ENCODE measurements at places on chromosomes 11 and 22.

DNA sequence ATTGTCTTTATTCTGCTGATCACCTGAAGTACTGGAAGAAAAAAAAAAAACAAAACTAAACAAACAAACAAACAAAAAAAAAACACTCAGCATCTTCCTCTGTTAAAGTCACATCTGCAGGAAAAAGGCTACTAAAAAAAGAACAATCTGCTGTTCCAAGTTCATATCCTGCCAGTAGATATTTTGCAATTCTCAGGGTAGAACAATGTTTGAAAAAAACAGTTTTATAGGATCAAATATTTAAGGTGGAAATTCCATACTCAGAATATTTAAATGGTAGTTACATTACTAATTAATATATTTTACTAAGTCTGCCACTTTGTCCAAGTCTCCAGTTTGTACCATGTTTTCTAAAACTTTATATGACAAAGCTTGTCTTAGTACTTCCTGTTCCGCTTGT is 175.2 kb downstream of the SBF2 start:
- H3K4me3 ChIP-seq = no peak overlapping the region
- no peaks in the 10 kb centered on the region for H3K36me3 ChIP-seq

DNA sequence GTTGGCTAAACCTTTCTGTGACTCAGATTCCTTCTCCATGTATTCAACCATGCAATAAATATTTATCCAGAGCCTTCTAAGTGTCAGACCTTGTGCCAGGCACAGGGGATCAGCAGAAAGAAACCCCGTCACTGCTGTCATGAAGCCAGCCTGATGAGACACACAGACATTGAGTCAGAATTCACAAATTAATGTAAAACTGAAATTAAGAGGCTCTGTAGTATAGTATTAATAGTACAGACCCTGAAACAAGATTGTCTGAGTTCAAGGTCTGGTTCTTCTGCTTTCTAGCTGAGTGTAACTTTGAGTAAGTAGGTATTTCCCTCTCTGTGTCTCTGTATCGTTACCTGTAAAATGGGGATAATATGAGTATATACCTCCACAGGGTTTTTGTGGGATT is 46.9 kb downstream of the ME3 start:
- peaks cover 16% of the 10 kb centered on the region for H3K36me3 ChIP-seq
- no peak for DNase-seq
- H3K4me3 ChIP-seq = no peak overlapping the region
- no peaks in the 10 kb centered on the region for H3K4me1 ChIP-seq

- no peaks in the 10 kb centered on the region for H3K36me3 ChIP-seq
- H3K27me3 ChIP-seq = peaks cover 3% of the 10 kb centered on the region
- no peak for DNase-seq
- no peaks in the 10 kb centered on the region for H3K4me1 ChIP-seq
Observed at GRCh38 chr22:49354516-49355210, 473.0 kb downstream of the BRD1 start.

- H3K4me1 ChIP-seq = peaks cover 12% of the 10 kb centered on the region
- H3K36me3 ChIP-seq = no peaks in the 10 kb centered on the region
- DNase-seq = no peak
- no peak overlapping the region for H3K27ac ChIP-seq
Observed at GRCh38 chr11:45337583-45338360, 51.6 kb upstream of the SYT13 start.

DNA sequence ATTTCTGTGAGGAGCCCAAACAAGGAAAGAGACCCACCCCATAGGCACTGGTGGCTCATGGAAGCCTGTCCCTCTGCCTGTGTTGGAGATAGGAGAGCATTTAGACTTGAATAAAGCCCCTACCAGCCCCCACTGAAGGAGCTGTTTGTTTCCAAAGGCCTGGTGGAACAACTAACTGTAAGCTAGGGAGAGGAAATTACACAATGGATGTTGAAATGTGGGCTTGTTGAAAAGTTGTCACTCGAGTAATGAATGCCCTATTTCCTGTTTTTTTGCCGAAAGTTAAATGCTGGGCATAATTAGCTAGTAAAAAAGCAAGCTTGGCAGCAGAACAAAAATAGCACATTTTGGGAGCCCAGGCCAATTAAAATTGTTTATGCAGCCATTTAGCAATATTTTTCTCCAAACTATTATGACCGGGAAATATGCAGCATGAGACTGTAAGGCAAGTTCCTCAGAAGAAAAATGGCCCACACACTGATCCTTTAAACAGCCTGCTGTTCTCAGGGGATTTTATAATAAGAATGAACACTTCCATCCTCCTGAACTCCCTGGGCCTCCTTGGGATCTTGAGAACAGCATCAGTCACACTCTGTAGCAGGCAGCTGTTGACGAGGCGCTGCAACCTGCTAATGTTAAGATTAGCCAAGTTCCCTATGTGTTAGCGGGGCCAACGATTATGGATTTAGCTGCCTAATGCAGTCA is 38.6 kb upstream of the LMO2 start:
- no peaks in the 10 kb centered on the region for H3K27me3 ChIP-seq
- no peaks in the 10 kb centered on the region for H3K36me3 ChIP-seq
- H3K27ac ChIP-seq = peak overlapping the region; percentile 95
- DNase-seq = peak; percentile 94

DNA sequence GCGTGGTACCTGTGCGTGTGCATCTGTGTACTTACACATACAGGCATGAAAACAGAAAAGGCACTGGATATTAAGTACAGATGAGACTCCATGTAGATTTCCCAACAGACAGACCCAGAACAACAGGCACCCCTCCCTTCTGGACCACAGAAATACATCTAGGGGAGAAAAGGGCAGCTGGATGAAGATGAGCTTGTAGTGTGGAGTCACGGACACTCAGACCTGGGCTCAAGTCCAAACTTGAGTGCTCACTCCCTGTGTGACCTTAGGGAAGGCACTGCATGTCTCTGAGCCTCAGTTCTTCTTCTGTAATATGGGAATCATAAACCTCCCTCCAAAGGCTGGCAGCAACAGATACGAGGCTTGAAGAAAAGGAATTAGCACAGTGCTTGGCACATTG is 108.9 kb downstream of the GALNT18 start:
- H3K36me3 ChIP-seq = no peaks in the 10 kb centered on the region
- H3K27me3 ChIP-seq = no peaks in the 10 kb centered on the region
- H3K27ac ChIP-seq = no peak overlapping the region
- no peak overlapping the region for H3K4me3 ChIP-seq

- no peaks in the 10 kb centered on the region for H3K36me3 ChIP-seq
- no peak overlapping the region for H3K27ac ChIP-seq
- no peak for DNase-seq
- H3K4me3 ChIP-seq = no peak overlapping the region
- H3K27me3 ChIP-seq = no peaks in the 10 kb centered on the region
- H3K4me1 ChIP-seq = no peaks in the 10 kb centered on the region
Observed at GRCh38 chr11:74673693-74674360, 57.4 kb downstream of the CHRDL2 start.

GRCh38 chr11:12695873-12696272 is 21.7 kb downstream of the TEAD1 start:
- peaks cover 40% of the 10 kb centered on the region for H3K27me3 ChIP-seq
- H3K27ac ChIP-seq = no peak overlapping the region
- no peak for DNase-seq
- H3K4me3 ChIP-seq = no peak overlapping the region
- peaks cover 4% of the 10 kb centered on the region for H3K4me1 ChIP-seq

DNA sequence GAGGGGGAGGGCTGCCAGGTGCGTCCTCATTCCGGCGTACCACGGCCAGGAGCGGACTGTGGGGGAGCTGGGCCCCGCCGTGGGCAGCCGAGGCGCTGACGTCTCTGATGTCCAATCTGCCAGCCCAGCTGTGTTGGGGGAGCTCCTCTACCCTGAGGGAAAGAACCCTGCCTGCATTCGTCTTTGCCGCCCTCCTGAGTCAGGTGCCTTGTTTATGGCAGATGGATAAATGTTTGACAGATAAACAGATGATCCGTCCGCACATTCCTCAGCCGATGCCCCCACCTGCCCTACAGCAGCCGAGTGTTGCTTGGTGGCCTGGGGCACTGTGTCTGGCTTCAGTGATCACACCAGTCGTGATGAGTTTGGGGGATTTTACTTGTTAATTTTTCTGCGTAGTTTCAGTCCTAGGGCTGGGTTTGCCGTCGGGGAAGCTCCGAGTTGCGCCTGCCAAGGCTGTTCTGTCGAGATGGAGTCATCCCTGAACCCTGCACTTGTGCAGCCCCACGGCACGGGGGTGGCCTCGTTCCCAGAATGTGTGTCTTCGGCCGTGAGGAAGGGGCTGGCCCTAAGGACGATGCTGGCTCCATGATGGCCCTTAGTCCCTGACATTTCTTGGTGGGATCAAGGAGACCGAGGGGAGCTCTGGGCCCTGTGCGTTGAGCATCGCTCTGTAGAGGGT is 1083.9 kb downstream of the BRD1 start:
- no peaks in the 10 kb centered on the region for H3K27me3 ChIP-seq
- H3K27ac ChIP-seq = no peak overlapping the region
- no peak overlapping the region for H3K4me3 ChIP-seq
- no peaks in the 10 kb centered on the region for H3K4me1 ChIP-seq
- no peaks in the 10 kb centered on the region for H3K36me3 ChIP-seq

DNA sequence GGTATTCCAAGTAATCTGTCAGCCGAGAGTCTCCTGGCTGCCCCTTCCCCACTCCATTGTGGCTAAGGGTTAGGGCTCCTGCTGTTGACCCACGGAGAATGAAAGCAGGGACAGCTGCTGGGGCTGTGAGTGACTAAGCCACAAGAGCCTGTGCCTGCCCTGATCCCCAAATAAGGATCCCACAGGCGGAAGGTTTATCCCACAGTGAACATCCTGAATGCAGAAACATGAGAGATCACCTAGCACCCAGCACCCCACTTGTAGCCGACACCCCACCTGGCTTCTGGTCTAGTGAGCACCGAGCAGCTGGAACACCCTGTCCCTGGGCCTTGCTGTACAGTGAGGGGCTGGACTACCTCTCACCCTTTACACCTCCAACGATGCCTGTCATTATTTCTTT is 117.7 kb upstream of the LMO1 start:
- no peaks in the 10 kb centered on the region for H3K36me3 ChIP-seq
- no peak for DNase-seq
- no peaks in the 10 kb centered on the region for H3K4me1 ChIP-seq
- no peaks in the 10 kb centered on the region for H3K27me3 ChIP-seq
- no peak overlapping the region for H3K27ac ChIP-seq

DNA sequence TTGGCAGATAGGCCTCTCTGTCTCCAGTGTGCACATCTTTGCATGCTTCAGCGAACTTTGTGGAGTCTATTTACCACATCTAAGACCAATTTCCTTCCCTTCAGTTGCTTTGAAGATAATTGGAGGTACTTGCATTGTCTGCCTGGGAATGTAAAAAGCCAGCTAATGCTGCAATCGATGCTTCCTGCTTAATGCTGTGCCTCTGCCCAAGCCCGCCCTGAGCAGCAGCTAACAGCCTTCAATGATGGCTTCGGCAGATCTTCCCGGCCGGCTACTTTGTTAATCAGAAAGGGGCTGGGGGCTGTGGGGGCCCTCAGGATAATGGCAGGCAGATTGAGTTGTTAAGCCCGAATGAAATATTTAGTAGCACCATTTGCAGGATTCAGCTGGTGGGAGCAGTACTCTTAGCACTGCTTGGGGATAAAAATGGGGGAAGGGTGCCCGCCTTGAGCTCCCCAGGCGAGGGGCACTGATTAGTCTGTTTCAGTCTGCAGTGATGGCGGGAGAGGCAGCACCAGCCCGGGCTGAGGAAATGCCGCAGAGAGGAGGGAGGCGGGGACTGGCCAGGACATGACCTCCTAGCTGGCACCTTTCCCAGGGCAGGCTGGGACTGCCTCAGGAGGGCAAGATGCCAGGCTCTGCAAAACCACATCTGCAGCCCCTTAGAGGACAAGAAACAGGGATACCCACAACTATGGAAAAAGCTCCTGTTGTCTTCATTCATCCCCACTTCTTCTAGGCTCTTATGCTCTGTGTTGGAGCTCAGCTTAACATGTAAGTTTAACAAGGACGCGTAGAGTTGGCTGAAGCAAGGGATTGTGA is 460.0 kb downstream of the BUD13 start:
- no peak overlapping the region for H3K27ac ChIP-seq
- H3K4me3 ChIP-seq = no peak overlapping the region
- peak; percentile 50 for DNase-seq
- H3K27me3 ChIP-seq = no peaks in the 10 kb centered on the region
- H3K4me1 ChIP-seq = no peaks in the 10 kb centered on the region
- H3K36me3 ChIP-seq = no peaks in the 10 kb centered on the region

DNA sequence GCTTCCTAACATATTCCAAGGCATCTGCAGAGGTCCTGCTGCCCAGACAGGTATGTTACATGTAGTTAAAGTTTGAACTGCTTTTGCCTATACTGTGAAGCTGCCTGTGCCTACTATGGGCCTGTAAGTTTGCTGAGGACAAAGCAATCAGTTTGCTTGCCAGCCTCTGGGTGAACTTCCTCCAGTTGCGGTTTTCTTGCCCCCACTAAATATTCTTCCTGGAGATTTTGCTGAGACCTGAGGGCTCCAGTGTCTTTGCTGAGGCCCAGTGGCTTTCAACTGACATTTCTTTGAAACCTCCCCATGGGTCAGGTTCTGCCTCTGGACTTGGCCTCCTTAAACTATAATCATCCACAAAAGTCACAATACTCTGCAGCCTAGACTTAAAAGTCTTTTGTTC is 29.6 kb upstream of the MMP20 start:
- H3K4me1 ChIP-seq = no peaks in the 10 kb centered on the region
- H3K27me3 ChIP-seq = peaks cover 2% of the 10 kb centered on the region
- H3K27ac ChIP-seq = no peak overlapping the region
- no peak for DNase-seq
- H3K4me3 ChIP-seq = no peak overlapping the region

GRCh38 chr11:123682696-123683410 is 28.4 kb upstream of the SCN3B start:
- no peaks in the 10 kb centered on the region for H3K4me1 ChIP-seq
- H3K36me3 ChIP-seq = no peaks in the 10 kb centered on the region
- DNase-seq = no peak
- no peak overlapping the region for H3K4me3 ChIP-seq
- H3K27me3 ChIP-seq = no peaks in the 10 kb centered on the region
- no peak overlapping the region for H3K27ac ChIP-seq

DNA sequence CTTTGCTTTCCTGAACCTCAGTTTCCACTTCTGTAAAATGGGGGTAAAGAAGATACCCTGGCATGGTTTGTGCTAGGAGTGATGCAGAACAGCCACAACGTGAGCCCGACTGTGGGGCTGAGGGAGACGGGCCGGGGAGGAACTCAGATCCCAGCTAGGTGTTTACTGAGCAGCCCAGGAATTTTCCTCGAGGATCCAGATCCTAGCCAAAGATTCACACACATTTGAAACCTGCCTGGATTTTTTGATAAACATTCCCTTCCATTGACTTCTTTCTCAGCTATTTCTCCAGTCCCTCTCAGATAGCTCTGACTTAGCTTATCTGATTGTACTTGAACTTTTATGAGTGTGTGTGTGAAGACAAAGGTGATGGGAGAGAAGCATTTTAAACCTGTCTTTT is 98.0 kb downstream of the KIAA1671 start:
- no peak overlapping the region for H3K27ac ChIP-seq
- no peaks in the 10 kb centered on the region for H3K4me1 ChIP-seq
- H3K36me3 ChIP-seq = no peaks in the 10 kb centered on the region

- DNase-seq = no peak
- no peaks in the 10 kb centered on the region for H3K36me3 ChIP-seq
- no peak overlapping the region for H3K27ac ChIP-seq
- H3K27me3 ChIP-seq = peaks cover 26% of the 10 kb centered on the region
- no peaks in the 10 kb centered on the region for H3K4me1 ChIP-seq
Observed at GRCh38 chr22:49274754-49275380, 552.8 kb downstream of the BRD1 start.

- H3K4me1 ChIP-seq = peaks cover 12% of the 10 kb centered on the region
- no peak overlapping the region for H3K4me3 ChIP-seq
- DNase-seq = no peak
- H3K27ac ChIP-seq = no peak overlapping the region
- H3K36me3 ChIP-seq = peaks cover 63% of the 10 kb centered on the region
- H3K27me3 ChIP-seq = no peaks in the 10 kb centered on the region
Observed at GRCh38 chr11:119012629-119013170, 5.4 kb downstream of the RPS25 start.

GRCh38 chr11:112128483-112129121 is 35.3 kb downstream of the IL18 start:
- DNase-seq = peak; percentile 27
- no peak overlapping the region for H3K4me3 ChIP-seq
- H3K27ac ChIP-seq = no peak overlapping the region
- H3K27me3 ChIP-seq = no peaks in the 10 kb centered on the region
- H3K36me3 ChIP-seq = no peaks in the 10 kb centered on the region

Measured in common myeloid progenitor, CD34-positive (primary cell).